Mammary epithelial cell (primary cell): ENCODE measurements at places on chromosomes 4 and X. TPM values are rescaled to one million over a fixed set of nuclear protein-coding genes. Genes with fewer than 3 reads are reported as not detected.
A peak's percentile ranks its signal among the peaks of the same experiment; 100 is the strongest.

GRCh38 chr4:98566361-98567008 lies 91.9 kb downstream of the TSPAN5 start:
- DNase-seq, result no peak

- no peak for DNase-seq
Measured at GRCh38 chr4:77992581-77992980, 64.5 kb upstream of the FRAS1 start.

The MAGEC1 gene
- not detected in 2 replicates for total RNA-seq

GRCh38 chr4:56995525-56995924 lies 16.8 kb downstream of the POLR2B start:
- no peak for DNase-seq

- peak; percentile 5 for DNase-seq
Measured at GRCh38 chr4:158895797-158896576, 127.2 kb downstream of the FNIP2 start.
